ENCODE measurements at places on chromosomes 11 and 22.
A peak's percentile ranks its signal among the peaks of the same experiment; 100 is the strongest.

- DNase-seq: no peak
These were observed 1488.6 kb downstream of the BRD1 start for GRCh38 chr22:48338793-48339705.

GRCh38 chr11:14449302-14449714 lies 50.3 kb downstream of the COPB1 start:
- DNase-seq: no peak

DNA sequence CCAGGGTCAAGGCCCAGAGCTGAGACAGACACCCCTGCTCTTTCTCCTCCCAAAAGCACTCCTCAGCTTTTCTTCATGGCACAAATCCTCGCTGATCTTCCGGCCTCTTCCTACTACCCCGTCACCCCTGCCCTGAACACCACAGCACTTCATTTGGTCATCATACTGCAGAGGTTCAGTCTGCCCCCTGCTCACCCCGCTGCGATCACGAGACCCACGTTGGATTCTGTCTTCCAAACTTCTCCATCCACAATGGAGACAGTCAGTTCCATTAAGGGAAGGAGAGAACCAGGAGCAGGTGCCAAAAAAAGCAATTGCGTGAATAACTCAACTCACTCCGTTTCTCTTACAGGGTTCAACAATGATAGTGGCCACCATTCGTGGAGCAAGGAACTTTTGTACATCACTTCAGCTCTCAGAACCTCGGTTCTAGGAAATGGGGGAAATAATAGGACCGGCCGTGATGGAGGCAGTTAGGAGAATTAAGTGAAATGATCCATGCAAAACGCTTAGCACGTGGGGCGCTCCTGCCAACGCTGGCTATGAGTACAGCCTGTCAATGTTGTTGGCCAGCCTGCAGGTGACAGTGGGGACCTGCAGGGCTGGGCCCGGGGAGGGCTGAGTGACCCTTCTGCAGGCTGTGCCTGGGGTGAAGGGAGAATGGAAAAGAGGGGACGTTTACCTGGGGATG lies 45.9 kb downstream of the MN1 start:
- DNase-seq: peak; percentile 13

- no peak for DNase-seq
These were observed 97.1 kb downstream of the CD44 start for GRCh38 chr11:35235936-35236666.

DNA sequence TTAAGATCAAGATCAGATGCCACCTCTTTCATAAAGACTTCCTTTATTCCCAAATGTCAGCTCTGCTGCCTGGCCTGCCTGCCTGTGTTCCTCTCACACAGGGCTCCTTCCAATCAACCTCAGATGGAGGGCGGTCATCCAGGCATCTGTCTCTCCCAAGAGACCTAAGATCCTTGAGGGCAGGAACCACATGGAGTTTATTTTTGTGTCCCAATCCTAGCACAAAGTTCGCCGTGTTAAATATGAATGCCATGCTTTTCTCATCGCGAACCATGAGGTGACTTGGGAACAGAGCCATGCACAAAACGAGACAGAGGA lies 72.7 kb upstream of the ARFGAP3 start:
- no peak for DNase-seq

DNA sequence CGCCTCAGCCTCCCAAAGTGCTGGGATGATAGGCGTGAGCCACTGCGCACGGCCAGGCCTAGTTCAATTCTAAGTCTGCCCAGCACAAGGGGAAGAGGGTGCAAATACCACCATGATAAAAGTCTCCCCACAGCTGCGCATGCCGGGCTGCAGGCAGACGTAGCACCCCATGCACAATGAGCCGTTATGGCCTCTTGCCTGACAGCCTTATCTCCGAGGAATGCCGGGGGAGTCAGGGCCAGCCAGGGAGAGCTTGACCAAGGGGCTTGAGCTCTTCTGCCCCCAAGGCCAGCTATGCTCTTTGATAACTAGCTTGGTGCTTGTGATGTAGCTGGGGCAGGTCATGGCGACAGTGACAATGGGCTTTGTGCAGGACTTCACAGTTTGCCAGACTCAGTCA lies 13.7 kb upstream of the SCUBE1 start:
- DNase-seq: no peak

- peak; percentile 74 for DNase-seq
These were observed 912 bp downstream of the KREMEN1 start for GRCh38 chr22:29073618-29074275.

- no peak for DNase-seq
These were observed 103.2 kb downstream of the ETS1 start for GRCh38 chr11:128484172-128484571.

- peak; percentile 85 for DNase-seq
These were observed 1.1 kb upstream of the PLXNB2 start for GRCh38 chr22:50308597-50308935.

DNA sequence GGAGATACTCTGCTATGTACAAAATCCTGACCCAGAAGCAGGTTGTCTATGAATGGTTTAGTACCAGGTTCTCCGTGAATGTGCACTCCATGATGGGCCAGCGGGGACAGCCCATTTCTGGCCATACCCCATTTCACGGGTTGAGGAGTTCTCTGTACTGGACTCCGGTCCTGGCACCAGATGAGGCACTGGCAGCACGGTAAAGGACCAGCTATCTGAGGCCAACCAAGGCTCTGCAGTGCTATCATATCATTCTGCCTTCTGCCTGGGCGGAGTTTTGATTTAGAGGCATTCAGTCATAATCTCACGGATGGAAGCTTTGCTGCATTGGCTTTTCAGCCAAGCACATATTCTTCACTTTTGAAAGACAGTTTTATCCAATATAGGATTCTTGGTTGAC lies 18.5 kb upstream of the KMT5B start:
- DNase-seq: no peak

- DNase-seq: peak; percentile 56
These were observed 371 bp downstream of the SMCO4 start for GRCh38 chr11:93542811-93543229.

DNA sequence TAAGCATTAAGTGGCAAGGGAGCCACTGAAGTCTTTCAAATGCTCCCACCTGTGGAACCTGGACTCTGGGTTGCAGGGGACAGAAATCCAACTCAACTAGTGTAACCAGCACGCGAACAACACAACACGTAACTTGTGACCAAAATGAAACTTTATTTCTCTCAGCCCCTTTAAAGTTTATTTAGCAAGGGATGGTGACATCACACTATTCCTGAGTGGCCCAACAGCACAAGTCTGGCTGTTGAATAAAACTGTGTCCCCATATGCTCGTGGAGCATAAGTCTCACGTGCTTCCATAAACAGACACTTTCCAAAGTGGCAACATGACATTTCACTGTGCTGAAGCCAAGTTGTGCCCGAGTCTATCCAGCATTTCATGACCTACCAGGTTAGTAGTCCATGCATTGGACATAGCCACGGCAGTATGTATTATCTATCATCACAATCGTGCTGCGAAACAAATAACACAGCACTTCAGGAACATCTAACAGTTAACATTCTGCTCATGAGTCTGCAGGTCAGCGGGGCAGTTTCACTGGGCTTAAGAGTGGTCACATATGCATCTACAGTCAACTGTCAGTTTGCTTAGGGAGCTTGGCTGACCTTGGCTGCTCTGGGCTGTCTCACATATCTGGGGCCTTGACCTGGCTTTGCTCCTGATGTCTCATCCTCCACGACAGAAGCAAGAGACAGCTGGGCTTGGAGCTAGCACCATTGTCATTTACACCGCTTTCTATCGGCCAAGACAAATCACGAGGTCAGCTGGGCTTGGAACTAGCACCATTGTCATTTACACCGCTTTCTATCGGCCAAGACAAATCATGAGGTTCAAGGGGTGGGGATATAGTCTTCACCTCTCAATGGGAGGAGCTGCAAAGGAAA lies 35.0 kb upstream of the LMO2 start:
- DNase-seq: no peak

- no peak for DNase-seq
These were observed 43.9 kb upstream of the PRODH start for GRCh38 chr22:18979957-18980356.

GRCh38 chr11:124869856-124870387 lies 4.7 kb downstream of the ROBO3 start:
- no peak for DNase-seq

GRCh38 chr11:11407763-11408084 lies 54.7 kb upstream of the CSNK2A3 start:
- DNase-seq: no peak

DNA sequence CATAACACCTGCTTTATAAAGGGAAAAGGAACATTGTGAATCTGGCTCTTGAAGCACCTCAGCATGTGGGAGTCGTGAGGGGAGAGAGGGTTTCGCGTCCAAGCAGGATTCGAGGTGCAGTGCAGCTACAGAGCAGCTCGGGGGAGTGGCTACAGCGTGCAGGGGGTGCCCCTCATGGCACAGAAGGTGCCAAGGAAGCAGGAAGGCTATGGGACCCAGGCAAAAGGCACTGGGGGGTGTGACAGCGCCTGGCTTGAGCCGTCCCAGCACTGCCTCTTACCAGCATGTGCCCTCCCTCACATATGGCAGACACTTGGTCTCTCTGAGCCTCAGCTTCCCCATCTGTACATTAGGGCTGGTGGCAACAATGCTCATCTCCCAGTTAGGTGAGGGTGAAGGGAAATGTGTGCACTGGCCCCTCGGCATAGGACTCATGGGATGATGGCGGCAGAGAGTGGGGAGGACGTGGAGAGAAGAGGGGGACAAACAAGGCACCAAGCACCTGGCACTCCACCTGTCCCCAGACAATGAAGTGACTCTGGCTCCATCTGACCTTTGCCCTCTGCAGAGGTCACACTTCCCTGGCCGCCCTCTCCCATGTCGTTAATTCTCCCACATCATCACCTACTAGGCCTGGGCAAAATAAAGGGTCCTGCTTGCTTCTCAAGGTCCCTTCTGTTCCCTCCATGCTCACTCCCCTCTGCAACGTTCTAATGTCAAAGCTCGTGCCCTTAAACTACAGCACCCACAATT lies 10.4 kb downstream of the TNKS1BP1 start:
- peak; percentile 20 for DNase-seq

- DNase-seq: no peak
These were observed 81.8 kb downstream of the KCNC1 start for GRCh38 chr11:17816232-17816931.

DNA sequence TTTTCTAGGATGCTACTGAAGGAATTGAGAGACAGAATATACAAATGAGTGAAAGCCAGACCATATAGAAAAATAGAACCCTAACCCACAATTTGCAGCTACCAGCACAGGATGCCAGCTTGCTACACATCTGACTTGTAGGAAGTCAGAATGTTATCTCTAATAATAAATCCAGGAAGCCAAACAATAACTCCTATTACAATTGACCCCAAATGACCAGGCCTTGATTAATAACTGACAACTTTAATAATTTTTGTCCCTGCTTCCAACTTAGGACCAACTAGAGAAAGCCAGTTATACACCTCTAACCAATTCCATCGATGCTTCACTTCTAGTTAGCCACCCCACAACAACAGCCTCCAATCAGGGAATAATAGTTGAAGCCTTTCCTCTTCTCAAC lies 193.4 kb downstream of the CASP12 start:
- no peak for DNase-seq

DNA sequence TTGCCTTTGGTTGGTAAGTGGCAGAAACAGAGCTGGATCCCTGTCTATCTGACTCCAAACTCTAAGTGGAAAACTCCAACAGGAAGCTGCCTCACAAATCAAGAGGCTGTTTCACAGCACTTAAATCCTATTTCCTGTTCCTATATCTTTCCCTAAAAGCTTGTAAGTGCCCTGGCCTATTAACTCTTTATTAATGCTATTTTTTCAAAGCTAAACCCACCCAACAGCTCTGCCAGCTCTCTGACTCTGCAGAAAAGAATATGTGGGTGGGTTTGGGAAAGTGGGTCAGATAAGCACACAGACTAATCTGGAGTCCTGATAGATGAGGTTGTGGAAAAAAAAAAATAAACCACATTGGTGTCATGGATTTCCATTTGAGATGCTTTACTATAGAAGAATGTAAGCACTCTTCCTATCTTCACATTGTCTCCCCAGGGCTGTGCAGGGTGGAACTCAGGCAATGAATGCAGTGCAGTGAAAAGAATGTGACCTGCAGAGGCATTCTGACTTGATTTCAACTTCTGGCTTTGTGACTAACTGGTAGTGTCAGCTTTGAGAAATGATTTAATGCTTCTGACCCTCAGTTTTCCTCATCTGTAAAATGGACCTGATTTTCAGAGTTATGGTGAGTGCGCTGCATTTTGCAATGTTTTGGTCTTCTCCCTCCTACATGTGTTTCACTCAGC lies 125.6 kb downstream of the AASDHPPT start:
- no peak for DNase-seq

- no peak for DNase-seq
These were observed 20.2 kb upstream of the SPATA19 start for GRCh38 chr11:133865466-133865865.

- DNase-seq: no peak
These were observed 31.2 kb downstream of the ALG9 start for GRCh38 chr11:111840143-111840542.

GRCh38 chr11:10601837-10602236 lies 33.4 kb upstream of the LYVE1 start:
- no peak for DNase-seq

- DNase-seq: no peak
These were observed 57.3 kb downstream of the WNT7B start for GRCh38 chr22:45919504-45920286.

DNA sequence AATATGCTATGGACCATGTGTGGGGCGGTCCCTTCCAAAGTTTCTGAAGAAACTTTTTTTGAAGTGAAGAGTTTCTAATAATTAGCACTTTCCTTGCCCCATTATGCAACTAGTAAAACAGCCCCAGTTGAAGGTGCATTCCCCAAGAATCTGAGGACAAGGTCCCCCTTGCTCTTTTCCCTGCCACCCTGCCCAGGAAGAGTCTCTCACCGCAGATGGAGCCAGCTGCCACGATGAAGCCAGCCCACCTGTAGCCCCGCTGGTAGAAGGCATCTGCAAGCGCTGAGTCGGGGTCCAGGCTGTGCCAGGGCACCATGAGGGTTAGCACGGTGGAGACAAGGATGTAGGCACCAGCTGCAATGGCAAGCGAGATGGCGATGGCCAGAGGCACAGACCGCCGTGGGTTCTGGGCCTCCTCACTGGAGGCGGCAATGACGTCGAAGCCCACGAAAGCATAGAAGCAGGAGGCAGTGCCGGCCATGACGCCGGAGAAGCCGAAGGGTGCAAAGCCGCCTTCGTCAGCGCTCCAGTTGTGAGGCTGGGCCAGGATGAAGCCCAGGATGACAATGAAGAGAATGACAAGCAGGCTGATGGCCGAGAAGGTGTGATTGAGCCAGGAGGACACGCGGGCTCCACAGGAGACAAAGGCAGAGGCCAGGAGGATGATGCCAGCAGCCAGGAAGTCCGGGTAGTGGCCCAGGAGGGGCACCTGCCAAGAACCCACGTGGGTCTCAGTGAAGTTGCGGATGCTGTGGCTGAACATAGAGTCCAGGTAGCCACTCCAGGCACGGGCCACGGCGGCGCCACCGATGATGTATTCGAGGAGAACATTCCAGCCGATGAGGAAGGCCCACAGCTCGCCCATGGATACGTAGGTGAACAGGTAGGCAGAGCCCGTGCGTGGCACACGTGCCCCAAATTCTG lies 1.5 kb downstream of the SLC7A4 start:
- peak; percentile 24 for DNase-seq

GRCh38 chr11:125449565-125449964 lies 46.5 kb downstream of the FEZ1 start:
- no peak for DNase-seq

GRCh38 chr11:10317151-10317755 lies 12.4 kb downstream of the ADM start:
- no peak for DNase-seq

- DNase-seq: no peak
These were observed 27.5 kb downstream of the AMOTL1 start for GRCh38 chr11:94795476-94796189.

GRCh38 chr11:132864811-132865576 lies 667.3 kb downstream of the OPCML start:
- DNase-seq: no peak

- no peak for DNase-seq
These were observed 17.5 kb downstream of the GLB1L2 start for GRCh38 chr11:134349109-134349801.
